T follicular helper cell (primary cell): ENCODE measurements at places on chromosomes 6 and 20.
A peak's percentile ranks its signal among the peaks of the same experiment; 100 is the strongest.

- DNase-seq = no peak
Observed at GRCh38 chr20:49395183-49395582, 87.3 kb downstream of the KCNB1 start.

DNA sequence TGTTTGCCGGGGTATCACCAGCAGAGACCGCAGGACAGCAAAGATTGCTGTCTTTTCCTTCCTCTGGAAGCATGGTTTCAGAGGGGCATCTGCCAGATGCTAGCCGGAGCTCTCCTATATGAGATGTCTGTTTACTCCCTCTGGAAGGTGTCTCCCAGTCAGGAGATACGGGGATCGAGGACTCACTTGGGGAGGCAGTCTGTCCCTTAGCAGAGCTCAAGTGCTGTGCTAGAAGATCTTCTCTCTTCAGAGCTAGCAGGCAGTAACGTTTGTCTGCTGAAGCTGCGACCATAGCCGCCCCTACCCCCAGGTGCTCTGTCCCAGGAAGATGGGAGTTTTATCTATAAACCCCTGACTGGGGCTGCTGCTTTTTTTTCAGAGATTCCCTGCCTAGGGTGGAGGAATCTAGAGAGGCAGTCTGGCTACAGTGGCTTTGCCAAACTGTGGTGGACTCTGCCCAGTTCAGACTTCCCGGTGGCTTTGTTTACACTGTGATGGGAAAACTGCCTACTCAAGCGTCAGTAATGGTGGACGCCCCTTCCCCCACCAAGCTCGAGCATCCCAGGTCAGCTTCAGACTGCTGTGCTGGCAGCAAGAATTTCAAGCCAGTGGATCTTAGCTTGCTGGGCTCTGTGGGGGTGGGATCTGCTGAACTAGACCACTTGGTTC, 133.0 kb upstream of the FLRT3 start:
- no peak for DNase-seq

DNA sequence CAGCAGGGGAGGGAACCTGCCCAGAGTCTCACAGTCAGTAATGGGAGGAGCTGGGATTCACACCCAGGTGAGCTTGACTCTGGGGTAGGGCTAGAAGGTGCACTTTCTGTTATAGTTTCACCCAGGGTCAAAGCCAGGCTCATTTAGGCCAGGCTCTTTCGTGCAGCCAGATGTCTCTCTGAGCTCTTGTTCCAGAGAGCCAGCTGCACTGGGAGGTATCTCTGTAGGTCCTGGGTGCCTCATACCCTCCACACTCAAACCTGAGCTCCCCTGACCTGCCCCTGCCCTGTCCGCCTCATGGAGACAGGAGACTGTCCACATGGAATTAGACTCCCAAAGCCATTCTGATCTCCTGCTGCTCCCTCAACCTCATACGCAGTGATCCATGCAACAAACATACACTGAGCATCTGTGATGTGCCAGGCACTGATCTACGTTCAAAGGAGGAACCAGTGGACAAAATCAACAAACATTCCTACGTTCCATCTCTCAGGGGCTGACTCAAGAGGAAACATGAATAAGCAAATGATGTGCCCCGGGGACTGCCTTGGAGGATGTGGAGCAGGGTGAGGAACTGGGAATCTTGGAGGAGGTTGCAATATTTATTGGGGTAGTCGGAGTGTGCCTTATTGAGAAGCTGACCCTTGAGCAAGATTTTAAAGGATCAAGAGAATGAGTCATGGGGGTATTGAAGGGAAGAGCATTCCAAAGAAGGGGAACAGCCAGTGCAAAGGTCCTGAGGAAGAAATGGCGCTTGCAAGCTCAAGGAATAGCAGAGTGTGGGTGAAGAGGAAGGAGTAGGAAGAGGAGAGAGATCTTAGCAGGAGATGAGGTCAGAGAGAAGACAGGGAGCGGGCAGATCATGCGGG, 71.3 kb upstream of the TOX2 start:
- DNase-seq = no peak

GRCh38 chr20:55053389-55053788, 578.0 kb downstream of the DOK5 start:
- no peak for DNase-seq

- no peak for DNase-seq
Observed at GRCh38 chr6:54206510-54206909, 95.3 kb downstream of the MLIP start.

DNA sequence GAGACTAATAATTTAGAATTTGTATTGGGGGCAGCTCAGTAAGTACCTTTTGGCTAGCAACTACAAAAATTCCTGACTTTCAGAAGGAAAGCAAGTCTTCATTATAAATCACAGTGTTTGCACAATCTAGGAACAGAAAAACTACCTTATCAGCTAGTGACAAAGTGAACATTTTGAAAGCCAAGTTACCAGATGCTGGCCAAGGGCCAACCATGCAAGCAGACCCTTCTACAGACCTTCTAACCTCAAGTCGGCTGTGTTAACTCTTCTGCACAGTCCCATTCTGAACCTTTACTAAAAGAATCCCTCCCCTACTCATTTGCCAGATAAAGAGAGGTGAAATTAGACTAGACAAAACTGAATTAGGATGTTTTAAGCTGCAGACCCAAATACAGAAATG, 341.9 kb downstream of the COL12A1 start:
- no peak for DNase-seq

DNA sequence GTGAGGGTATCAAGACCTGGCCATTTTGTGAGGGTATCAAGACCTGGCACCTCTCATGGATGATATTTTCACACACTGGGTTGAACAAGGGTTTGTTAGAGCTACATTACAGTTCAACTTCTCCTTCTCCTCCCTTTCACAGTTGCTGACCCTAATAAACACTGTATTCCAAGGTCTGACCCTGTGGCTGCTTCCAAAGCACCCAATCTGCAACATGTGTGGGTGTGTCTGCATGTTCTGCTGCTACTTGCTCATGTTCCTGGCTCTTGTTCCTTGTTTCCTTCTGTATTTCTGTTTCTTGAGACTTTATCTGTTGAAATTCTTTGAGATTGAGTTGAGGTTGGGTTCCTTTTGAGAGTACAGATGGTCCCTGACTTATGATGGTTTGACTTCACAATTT, 162.1 kb upstream of the GMDS start:
- no peak for DNase-seq

DNA sequence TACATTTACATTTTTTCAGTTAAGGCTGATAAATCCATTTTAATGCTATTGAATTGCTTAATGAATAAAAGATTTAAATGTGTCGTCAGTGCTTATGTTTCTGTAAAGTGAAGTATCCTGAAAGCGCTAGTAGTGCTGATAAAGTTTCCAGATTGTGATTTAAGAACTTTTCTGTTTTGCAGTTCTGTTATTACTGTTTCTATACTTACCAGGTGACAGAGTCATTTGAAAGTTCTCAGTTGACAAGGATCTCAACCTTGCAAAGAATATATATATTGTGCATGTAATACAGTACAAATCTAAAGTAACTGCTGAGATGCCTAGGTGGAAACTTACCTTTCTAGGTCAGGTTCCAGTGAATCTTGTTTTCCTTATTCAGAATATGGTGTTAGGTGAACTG, 201.8 kb downstream of the ARID1B start:
- no peak for DNase-seq

- DNase-seq = no peak
Observed at GRCh38 chr6:6597682-6598081, 9.2 kb downstream of the LY86 start.

GRCh38 chr6:11921751-11922150, 90.4 kb upstream of the HIVEP1 start:
- DNase-seq = no peak

- DNase-seq = no peak
Observed at GRCh38 chr6:38264605-38265004, 375.1 kb downstream of the BTBD9 start.

DNA sequence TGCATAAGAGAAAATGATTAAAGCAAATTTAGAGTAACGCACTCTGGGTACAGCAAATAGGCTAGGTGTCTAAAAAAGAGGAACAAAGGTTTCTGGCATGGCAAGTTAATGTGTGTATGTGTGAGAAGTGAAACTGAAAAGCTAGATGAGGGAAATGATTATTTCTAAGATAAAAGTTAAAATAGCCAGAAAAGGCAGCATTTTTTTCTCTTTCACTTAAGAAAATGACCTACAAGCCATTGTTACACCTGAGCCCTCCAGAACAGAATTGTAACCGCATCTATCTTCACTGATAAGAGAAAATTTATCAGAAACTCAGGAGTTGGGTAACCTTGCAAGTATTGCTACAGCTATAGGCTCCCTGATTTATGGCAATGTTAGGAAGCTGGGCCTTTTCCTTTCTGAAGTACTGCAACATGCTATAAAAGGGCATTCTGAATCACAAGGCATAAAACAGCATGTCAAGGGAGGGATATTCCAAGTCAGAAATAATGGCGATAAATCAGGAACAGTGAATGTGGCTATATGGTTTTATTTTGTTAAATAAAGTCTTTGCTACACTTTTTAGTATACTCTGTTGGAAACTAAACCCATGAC, 395.3 kb downstream of the TBC1D32 start:
- DNase-seq = no peak

GRCh38 chr20:43444107-43444506, 13.6 kb upstream of the SRSF6 start:
- no peak for DNase-seq

GRCh38 chr6:107716688-107717089, 107.4 kb downstream of the SCML4 start:
- peak; percentile 59 for DNase-seq

GRCh38 chr6:56359201-56359899, 112.0 kb upstream of the COL21A1 start:
- DNase-seq = peak; percentile 35

- no peak for DNase-seq
Observed at GRCh38 chr6:68729377-68729903, 94.4 kb downstream of the ADGRB3 start.

DNA sequence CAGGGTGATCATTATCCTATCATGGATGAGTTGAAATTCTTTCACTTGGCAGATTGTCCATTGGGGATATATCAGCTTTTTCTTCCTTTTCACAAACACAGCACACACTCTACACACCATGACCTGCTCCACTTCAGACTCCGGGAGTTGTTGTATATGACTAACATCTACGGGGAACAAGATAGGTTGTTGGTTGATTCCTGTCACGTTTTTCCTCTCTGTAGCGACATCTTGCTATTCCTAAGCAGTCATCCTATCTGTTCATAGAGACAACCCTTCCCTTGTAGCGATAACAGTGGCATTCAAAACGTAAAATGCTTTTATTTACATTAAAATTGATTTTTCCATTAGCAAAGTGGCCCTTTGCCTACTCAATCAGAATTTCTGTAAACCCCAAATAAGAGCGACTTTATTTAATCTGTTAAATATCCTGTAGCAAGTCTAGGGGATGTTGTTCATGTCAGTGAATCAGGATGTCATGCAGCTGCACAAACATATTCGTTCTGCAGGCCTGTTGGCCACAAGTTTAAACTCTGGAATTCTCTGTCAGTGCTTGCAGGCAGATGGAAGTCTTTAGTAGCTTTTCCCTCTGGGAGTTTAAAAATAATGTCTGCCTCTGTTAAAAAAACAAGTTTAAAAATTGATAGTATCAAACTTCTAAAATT, 23.1 kb downstream of the PHACTR2 start:
- DNase-seq = no peak

DNA sequence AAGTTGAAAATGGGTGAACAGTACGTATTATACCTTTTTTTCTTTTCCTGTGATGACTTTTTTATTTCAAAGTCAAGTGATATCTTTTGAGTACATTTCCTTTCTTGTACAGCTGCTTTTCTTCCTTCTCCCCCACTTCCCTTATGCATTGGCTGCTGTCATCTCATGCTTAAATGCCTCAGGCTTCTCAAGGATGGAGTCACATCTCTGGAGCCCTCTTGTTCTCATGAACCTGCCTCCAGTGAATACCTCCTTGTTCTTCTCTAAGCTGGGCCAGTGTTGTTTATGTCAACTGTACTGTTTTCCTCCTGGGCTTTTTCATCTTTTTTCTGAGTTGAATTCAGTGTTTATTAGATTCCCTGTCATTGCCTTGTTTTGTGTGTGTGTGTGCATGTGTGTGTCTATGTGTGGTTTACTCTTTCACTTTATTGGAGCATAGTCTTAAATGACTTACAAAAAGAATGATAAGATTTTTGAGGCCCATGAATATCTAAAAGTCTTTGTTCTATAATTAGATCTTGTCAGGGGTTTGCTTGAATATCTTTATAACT, 23.6 kb downstream of the STXBP5 start:
- DNase-seq = no peak

GRCh38 chr6:144588697-144589325, 303.7 kb downstream of the UTRN start:
- DNase-seq = no peak

- DNase-seq = no peak
Observed at GRCh38 chr6:14388371-14388770, 270.8 kb downstream of the CD83 start.

DNA sequence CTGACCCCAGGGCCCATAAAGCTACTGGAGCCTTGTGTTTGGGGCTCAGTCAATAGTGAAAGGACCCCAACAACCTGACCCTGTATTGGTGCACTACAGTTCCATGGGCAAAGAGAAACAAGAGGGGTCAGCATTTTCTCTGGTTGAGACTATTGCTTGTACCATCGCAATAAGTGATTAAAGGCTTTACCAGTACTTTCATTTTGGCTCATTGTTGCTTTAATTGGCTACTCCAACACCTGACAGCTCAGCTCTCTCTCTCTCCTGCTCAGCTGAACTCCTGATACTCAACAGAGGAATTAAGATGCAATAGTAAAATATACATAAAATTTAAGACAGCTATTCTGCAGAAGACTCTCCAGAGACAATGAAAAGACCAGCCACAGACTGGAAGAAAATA, 17.8 kb downstream of the CD93 start:
- DNase-seq = no peak

DNA sequence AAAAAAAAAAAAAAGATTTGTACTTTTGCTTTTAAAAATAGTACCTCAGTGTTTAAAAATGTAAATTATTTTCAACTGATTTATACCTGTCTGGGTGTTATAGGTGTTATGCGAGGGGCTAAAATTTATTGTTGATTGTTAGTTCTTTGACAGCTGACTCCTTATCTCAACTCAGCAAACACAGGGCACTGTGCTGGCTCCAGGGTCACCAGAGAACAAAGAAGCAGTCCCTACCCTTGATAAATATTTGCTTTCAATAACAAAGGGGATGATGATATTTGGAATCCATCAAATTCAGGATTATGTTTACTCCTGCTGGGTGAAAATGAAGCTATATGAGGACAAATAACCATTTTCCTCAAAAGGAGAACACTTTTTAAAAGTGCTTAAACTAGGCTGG, 34.2 kb upstream of the KAT14 start:
- no peak for DNase-seq

DNA sequence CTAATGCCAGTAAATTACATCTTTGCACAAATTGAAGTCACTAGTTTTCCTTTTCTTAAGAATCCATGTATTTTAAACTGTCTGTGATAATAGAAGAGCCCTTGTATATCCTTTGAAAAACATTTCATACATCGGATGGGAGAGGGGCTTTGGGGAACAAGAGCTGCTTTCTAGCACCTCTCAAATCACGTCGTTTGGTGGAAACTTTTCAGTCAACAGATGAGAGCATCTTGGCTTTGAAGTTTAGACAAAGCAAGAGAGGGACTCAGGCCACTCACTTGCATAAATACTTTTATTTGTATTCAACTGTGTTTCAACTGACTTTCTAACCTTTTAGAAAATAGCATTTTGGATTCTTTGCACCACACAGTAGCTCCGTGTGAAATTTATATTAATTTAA, 502.3 kb upstream of the IMPG1 start:
- DNase-seq = no peak
